Germinal center (tissue), 1 donor: ENCODE measurements at places on chromosomes 16 and 17.
A peak's percentile ranks its signal among the peaks of the same experiment; 100 is the strongest.

DNA sequence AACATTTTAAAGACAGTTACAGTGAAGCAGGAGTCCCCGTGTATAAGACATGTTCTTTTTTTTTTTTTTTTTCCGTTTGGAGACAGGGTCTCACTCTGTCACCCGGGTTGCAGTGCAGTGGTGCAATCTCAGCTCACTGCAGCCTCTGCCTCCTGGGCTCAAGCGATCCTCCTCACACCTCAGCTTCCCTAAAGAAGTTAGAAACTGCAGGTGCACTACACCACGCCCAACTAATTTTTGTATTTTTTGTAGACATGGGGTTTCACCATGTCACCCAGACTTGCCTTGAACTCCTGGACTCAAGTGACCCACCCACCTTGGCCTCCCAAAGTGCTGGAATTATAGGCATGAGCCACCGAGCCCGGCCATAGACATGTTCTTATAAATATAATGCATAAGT is 3.0 kb downstream of the EVI2B start:
- no peak for DNase-seq

- peak; percentile 91 for DNase-seq
These were observed 747 bp downstream of the ATXN7L3 start for GRCh38 chr17:44198721-44199552.

- peak; percentile 28 for DNase-seq
These were observed 10.9 kb downstream of the ADGRG1 start for GRCh38 chr16:57639172-57639887.

GRCh38 chr17:73536700-73537605 is 107.3 kb downstream of the SDK2 start:
- DNase-seq, result no peak

DNA sequence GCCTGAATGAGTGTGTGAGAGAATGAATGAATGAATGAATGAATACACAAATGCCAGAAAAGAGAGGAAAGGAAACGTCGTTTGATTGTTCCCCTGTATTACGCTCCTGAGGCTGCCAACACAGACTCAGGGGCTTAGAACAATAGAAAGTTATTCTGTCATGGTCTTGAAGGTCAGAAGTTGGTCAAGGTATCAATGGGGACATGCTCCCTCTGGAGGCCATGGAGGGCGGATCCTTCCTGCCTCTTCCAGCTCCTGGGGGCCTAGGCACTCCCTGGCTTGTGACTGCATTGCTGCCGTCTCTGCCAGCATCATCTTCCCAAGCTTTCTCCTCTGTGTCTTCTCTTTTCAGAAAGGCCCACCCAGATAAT is 1.5 kb upstream of the SLC38A8 start:
- no peak for DNase-seq

- peak; percentile 44 for DNase-seq
These were observed 92.0 kb upstream of the CHMP6 start for GRCh38 chr17:80899402-80900268.

- DNase-seq, result no peak
These were observed 109.4 kb downstream of the MRTFB start for GRCh38 chr16:14180481-14180944.

GRCh38 chr17:32277284-32277683 is 11.7 kb downstream of the RHBDL3 start:
- no peak for DNase-seq

DNA sequence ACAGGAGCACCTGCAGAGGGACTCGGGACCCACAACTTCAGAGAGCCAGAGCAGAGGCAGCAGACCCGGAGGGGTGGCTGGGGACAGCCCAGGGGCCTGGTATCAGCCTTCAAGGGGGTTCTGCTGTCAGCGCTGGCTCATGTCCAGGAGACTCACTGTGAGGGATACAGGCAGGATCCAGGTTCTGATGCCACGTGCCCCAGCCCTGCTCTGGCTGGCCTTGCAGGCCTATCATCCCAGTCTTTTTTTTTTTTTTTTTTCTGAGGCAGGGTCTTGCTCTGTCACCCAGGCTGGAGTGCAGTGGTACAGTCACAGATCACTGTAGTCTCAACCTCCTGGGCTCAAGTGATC is 9.0 kb upstream of the MTSS2 start:
- DNase-seq, result no peak
